ENCODE measurements at places on chromosomes 6 and 20.

DNA sequence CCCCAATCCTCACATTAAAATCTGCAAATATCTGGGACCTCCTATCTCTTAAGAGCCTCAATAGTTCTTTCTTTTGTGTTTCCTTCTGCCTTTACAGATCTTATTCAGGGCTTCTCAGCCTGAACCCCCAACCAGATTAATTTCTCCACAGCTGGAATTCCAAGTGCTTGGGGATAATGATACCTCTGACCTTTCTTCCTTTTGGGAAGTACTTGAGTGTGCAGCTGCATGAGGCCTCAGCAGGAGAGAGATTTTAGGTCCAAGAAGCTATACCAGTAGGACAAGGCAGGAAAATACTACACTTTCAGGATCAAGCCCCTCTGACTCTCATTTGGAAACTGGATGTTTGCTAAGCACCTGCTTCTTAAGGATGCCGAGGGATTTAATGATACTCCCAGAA is 2.6 kb downstream of the PHF20 start:
- no peak for DNase-seq

- DNase-seq: no peak
These were observed 82.0 kb upstream of the B3GAT2 start for GRCh38 chr6:71038711-71039344.

DNA sequence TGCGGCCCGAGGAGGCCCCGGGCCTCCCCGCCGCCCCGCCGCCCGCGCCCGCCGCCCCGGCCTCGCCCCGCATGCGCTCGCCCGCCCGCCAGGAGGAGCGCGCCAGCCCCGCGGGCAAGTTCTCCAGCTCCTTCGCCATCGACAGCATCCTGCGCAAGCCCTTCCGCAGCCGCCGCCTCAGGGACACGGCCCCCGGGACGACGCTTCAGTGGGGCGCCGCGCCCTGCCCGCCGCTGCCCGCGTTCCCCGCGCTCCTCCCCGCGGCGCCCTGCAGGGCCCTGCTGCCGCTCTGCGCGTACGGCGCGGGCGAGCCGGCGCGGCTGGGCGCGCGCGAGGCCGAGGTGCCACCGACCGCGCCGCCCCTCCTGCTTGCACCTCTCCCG is 1.5 kb downstream of the FOXQ1 start:
- DNase-seq: no peak

DNA sequence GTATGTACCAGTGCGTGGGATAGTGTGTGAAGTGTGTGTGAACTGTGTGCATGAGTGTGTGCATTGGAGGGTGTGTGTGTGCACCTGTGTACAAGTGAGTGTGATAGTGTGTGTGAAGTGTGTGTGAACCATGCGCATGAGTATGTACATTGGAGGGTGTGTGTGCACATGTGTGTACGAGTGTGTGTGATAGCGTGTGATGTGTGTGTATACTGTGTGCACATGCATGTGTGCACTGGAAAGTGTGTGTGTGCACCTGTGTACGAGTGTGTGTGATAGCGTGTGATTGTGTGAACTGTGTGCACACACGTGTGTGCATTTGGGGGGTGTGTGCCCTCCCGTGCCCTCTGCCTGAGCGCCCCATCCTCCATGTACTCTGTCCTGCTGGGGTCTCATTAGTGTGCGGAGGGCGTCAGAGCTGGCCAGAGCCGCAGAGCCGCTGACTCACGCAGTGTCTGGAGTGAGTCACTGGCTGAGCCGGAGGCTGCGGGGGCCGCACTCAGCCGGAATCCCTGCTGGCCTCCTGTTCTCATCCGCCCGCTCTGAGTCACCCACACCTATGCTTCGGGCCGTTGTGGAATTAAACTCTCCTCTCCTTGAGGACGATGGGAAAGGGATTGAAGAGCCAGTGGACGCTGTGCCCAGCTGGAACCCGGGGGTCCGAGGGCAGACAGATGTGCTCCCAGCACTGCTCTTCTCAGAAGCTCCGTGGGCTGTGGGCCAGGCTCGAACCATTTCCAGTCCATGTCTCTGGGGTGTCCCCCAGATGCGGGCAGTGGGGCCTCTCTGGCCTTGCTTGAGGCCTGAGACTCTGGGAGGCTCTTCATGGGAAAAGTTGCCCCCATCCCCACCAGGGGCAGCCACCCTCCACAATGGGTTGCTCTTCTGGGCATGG is 27.3 kb upstream of the STX16 start:
- no peak for DNase-seq

DNA sequence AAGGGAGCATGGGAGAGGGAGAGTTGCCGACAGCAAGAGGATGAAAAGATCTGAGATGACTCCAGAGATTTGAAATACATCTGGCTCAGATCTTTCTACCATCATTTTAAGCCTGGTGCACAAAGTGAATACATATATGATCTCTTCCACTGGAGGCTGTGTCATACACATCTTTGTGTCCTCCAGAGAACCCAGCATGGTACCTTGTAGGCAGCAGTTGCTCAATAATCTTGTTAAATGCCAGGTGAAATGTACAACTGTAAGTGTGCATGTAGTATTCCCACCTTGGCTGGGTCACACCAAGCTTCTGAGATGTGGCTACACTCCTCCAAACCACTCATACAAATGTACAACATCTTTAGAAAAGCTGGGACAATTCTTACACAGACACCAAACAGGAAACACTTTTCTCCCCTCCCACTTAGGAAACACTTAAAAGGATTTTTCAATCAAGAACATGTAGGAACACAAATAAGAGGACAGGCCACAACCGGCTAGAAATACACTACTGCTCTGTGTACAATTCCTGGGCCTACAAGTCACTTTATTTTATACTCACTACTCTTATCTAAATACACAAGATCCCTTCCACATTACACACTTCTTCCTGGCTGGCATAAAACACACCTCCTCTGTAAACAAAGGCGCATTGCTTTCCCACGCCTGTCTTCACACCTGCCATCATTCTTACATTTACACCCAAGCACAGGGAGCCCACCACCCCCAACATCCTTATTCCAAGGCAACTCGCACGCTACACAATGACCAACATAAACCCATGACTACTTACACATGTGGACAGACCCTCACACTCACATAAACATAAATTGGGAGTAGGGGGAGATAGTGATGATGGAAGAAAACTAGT is 3.8 kb upstream of the IER3 start:
- no peak for DNase-seq

GRCh38 chr20:58981628-58982364 is 740 bp downstream of the NELFCD start:
- DNase-seq: no peak

DNA sequence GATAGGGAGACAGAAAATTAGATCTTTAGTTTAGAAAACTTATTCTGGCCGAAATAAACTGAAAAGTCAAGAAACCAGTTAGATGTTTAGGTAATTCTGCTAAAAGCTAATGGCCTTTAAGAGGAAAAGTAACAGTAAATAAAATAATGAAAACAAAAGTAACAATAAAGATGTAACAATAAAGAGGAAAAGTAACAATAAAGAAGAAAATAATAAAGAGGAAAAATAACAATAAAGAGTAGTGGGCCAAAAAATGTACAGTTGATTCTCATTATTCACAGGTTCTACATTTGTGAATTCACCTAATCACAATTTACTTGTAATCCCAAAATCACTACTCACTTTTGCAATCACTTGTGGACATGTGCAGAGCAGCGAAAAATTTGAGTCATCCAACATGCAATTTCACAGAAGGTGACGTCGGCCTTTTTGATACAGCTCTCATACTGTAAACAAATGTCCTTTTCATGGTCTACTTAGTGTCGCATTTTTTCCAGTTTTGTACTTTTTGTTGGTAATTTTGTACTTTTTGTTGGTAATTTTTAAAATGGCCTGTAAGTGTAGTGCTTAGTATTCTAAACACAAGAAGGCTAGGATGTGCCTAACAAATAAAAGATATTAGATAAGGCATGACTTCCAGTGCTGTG is 24.0 kb downstream of the HBS1L start:
- no peak for DNase-seq

DNA sequence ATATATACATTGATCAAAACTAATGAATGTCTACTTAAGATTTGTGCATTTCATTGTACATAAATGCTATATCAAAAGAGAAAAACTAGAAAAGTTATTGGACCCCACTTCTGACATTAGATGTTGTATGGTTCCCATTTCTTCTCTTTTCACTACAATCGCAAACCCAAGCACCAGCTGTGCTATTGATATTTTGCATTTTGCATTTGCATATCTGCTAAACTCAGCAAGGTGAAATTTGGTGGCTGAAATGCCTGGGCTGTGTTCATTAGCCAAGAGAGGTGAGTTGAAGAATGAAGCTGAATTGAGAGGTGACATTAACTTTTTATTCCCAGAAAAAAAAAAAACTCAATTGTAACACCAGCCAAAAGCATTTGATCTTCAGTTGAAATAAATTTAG is 232.1 kb upstream of the TENT5A start:
- DNase-seq: no peak

GRCh38 chr20:58720890-58721289 is 28.3 kb downstream of the NPEPL1 start:
- no peak for DNase-seq

DNA sequence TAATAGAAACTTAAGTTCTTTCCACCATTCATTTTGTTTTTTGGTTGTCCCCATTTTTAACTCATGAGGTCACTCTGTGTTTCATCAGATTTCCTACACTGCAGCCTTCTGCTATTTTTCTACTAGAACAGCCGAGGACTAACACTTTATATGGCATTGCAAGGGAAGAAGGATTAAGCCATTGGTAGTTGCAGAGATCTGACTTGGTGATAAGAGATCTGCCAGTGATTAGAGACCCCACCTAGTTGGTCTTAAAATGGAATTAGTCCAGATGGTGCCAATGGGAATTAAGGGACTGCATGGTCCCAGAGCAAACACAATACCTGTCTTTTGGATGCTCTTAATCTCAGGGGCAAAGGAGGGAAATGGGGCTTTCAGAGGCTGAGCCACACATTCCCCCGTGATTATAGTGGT is 125.5 kb upstream of the TMEM170B start:
- DNase-seq: no peak

DNA sequence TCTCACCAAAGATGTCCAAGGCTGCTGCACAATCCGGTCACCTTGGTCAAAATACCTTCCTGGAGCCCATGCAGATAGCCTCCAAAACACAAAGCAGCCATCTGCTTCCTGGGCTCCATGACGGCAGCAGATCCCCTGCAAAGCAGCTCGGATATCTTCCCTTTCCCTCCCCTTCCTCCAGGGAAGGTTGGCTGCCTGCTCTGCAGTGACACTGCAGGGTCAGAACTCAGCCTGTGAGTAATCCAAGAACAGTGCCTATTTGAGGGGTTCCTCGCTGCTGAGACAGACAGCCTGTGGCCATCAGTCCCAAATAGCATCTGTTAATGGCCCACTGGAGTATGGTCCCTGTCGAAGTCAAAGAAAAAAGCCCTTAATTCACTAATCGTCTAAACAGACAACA is 270.8 kb downstream of the PREX1 start:
- DNase-seq: no peak

DNA sequence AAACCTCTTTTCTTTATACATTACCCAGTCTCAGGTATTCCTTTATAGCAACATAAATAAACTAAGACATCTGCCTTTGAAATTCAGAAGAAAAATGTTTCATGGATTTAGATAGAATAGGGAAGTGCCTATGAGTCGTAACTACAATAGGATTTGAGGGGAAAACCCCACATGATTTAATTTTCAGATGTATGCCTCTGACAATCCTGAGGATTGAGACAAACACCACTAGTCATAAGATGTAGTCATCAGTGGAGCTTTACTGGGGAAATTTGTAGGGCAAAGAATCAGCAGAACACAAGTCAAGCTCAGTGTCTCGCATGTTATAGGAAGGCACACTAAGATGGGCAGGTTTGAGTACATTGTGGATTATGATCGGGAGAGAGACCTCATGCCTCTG is 566.4 kb downstream of the BMP2 start:
- DNase-seq: no peak

GRCh38 chr20:23011008-23011721 is 23.9 kb upstream of the SSTR4 start:
- DNase-seq: peak; percentile 10

DNA sequence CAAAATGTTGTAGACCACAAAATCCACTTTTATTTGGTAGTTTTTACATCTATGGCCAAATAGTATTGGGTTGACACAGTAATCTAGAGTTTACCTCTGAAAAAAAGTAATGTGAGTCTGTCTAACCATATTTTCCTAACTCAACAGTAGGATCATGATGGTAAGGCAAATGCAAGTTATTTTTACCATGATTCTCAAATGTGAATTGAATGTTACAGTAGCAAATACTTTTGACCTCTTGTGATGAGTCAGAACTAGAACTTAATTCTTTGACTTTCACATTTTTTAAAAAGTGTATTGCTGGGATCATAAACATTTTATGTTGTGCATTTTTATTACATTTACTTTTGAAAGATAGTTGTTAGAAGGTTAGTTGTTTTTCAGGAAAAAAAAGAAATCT is 22.0 kb downstream of the RNF146 start:
- no peak for DNase-seq

All from ecto neural progenitor cell (in vitro differentiated cells).